ENCODE measurements at places on chromosomes 3 and 15.

- DNase-seq = no peak
These were observed 527 bp downstream of the B2M start for GRCh38 chr15:44711743-44712345.

- no peak for DNase-seq
These were observed 8.6 kb upstream of the FBN1 start for GRCh38 chr15:48653913-48654670.

- no peak for DNase-seq
These were observed 193.1 kb downstream of the OTOL1 start for GRCh38 chr3:161689584-161690298.

- no peak for DNase-seq
These were observed 143.5 kb downstream of the NUP210 start for GRCh38 chr3:13276438-13277195.

GRCh38 chr15:45402955-45403877, 24.9 kb upstream of the GATM start:
- no peak for DNase-seq

DNA sequence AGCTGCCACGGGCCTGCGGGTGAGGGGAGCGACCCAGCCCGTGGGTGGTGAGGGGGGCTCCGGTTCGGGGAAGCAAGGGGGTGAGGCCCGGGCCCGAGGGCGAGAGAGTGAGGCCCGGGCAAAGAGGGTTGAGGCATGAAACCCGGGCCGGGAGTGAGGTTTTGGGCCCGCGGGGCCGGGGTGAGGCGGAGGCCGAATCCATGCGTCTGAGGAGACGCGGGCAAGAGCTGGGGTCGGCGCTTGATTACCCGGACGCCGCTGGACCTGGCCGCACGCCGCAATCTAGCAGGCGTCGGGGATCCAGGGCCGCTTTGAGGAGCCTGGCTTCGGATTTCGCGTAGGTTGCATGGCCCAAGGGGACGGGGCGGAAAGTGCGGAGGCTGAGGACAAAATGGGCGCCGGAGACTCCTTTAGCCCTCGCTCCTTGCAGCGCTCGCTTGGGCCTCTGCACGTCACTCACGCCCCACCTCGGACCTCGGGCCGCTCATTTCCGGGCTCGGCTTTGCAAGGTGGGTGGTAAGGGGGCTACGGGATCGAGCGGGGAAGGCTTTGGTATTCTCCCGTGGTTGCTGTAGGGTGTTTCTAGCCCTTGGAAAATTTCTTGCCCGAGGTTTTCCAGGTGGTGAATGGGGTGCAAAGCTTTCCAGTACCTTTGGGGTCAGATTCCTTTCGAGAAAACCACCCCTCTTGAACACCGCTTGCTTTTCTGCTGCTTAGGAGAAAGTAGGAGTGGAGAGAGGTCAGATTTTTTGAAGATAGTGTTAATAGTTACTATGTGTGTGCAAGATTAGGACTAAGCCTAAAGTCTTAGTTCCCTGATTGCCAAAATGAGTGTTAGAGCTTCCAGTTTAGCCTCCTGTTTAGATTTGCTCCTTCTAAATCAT, 827 bp downstream of the SLC25A36 start:
- no peak for DNase-seq

DNA sequence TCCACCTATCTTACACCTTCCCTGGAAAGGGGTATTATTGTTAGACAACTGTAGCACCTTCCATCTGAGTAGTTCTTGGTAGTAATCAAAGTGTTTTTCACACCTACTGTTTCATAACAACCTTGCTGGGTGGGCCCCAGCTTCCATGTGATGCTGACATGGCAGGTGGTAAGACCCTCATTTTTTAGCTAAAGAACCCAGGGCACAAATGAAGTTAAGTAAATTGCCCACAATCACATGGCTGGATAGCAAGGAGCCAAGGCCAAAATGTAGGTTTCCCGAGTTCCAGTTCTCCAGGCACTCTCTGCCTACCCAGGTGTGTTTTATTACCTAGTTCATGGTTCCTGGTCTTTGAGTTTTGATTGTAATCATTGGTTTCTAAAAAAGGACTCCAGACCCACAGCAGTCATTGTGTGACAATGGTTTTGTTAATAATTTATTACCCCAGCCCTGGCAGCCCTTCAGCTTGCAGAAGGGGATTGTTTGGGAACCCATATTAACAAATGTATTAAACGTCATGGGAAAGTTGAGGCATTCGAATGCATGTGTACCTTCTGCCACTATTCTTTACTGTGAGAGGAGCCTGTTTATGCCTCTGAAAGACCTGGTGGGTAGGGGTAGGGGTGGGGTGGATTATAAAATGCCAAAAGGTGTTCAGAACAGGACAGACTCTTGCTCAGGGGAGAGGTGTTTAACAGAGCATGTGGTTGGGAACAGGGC, 222.2 kb upstream of the BHLHE40 start:
- no peak for DNase-seq

GRCh38 chr15:70039917-70040316, 57.8 kb downstream of the TLE3 start:
- no peak for DNase-seq

DNA sequence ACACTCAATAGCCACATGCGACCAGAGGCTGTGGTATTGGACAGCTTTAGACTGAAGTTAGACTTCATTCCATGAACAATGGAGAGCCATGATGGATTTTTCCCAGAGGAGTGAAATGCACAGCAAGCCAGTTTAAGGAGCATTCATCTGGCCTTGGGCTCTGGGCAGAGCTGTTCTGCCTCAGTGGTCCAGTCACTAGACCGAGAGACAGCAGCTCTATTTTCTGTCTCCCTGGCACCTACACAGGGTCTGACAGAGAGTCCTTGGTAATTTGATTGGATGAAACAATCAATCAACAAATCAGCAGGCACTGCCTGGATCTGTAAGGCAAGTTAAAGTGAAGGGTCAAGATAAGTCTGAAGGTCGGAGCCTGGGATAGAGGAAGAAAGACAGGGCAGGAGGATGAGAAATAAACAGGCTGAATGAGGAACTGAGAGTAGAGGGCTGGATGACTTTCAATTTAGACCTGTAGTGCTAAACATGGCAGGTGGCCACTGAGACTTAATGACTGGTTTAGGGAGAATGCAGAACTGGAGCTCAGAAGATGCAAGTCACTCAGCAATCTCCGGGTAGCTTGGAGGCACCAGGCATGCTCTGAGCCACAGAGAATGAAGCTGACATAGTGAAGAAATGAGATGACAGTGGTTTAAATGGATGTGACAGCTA, 98.5 kb upstream of the SLC25A36 start:
- no peak for DNase-seq

DNA sequence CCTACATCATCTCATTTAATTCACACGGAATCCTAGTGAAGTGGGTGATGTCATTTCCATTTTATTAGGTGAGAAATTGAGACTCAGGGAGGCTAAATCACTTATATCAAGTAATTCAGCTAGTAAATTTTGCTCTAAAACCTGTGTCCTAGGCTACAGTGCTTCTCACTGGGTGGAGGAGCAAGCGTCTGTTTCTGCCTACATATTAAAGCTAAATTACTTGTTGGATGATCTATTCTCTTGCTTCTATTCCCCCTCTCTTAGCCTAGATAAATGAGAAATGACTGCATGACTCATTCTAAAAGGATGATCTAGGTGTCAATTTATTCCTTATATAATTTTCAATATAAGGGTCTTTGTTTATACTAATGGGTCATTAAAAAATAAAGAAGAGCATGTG, 37.8 kb upstream of the RBP1 start:
- DNase-seq = no peak

DNA sequence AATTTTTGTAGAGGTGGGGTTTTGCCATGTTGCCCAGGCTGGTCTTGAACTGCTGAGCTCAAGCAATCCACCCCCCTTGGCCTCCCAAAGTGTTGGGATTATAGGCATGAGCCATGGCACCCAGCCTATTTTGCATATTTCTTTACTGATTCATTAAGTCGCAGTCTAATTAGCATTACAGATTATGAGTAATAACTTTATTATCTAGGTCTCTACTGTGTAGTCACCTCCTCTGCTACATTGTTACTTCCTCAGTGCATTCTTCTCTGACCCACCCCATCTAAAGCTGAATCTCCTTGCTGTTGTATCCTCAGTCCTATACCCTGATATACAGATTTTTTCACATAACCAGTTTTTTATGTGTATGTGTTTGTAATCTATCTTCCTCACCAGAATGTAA, 61.7 kb downstream of the TFDP2 start:
- DNase-seq = no peak

DNA sequence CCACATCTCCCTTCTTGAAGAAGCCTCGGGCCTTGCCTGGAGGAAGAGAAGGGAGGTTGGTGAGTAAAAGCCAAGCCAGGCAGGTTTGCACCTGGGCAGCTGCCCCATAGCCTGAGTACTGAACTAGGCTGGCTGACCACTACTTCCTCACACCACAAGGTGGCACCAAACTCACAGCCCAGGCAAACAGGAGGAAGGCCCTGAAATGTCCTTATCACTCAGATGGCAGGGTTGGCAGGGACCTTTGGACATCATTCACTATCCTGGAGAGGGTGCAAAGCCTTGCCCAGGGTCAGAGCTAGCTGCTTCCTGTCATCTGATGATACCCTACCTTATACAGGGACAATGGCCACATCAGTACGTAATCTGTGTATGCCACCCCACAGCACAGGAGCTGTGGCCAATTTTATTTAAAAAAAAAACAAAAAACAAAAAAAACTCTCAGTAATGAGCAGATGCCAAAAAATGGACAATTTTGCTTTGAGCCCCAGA, 2.2 kb upstream of the GRAMD2A start:
- DNase-seq = peak; percentile 48

GRCh38 chr15:39704689-39705088, 78.0 kb downstream of the FSIP1 start:
- no peak for DNase-seq

- DNase-seq = no peak
These were observed 213.3 kb downstream of the SLC9A9 start for GRCh38 chr3:143634991-143635390.

All from NCI-H1436 (cell line).